ENCODE measurements at places on chromosomes 16 and 17.

GRCh38 chr17:66450852-66451158 lies 148.4 kb downstream of the PRKCA start:
- no peak for DNase-seq

- DNase-seq: no peak
Observed at GRCh38 chr16:56848029-56848936, 16.7 kb upstream of the SLC12A3 start.

GRCh38 chr17:50429793-50430192 lies 3.8 kb downstream of the ACSF2 start:
- no peak for DNase-seq

- no peak for DNase-seq
Observed at GRCh38 chr16:11256661-11257130, 692 bp upstream of the SOCS1 start.

GRCh38 chr16:29730649-29731048 lies 15.1 kb downstream of the C16orf54 start:
- DNase-seq: no peak

DNA sequence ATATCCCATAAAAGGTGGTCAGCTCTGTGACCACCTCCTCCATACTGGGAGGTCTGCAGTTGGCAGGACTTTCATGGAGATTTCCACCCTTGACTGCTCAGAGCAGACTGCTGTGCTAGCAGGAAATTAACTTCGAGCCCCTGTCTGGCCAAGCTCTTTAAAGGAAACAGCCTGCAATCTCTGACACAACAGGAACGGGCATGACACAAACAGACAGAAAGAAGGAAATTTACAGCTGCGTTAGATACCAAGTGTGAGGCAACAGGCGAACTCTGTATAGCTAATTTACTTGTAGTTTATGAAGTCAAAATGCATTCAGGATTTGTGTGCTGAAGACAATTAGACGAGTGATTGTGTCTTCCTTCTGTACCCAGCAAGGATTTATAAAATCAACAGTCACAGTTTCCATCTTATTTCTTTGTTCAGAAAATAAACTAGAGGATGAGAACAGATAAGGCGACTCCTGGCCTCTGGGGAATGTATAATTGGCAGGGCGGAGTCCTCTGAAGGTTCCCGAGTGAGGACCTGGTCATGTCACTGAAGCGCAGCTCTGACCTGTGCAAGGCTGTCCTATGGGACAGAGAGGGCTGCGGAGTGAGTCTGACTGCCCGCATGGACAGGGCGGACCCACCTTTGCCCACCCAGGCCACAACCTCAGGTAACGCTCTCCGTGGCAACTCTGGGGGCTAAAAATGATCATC lies 16.1 kb downstream of the WIPI1 start:
- DNase-seq: no peak

- DNase-seq: no peak
Observed at GRCh38 chr17:18059283-18059682, 20.1 kb downstream of the GID4 start.

GRCh38 chr17:77126519-77126918 lies 14.2 kb upstream of the SEC14L1 start:
- no peak for DNase-seq

GRCh38 chr17:39134878-39135277 lies 16.6 kb downstream of the PLXDC1 start:
- no peak for DNase-seq

GRCh38 chr17:52227926-52228325 lies 69.4 kb upstream of the CA10 start:
- DNase-seq: no peak
